ENCODE measurements at places on chromosomes 11 and 22.

- DNase-seq: no peak
These were observed 507.8 kb upstream of the CNTN5 start for GRCh38 chr11:98512938-98513337.

GRCh38 chr22:16854631-16855030, 29.4 kb upstream of the XKR3 start:
- DNase-seq: no peak

- peak; percentile 28 for DNase-seq
These were observed 52.0 kb downstream of the NRXN2 start for GRCh38 chr11:64670975-64671374.

GRCh38 chr22:46895753-46896152, 133.3 kb downstream of the TBC1D22A start:
- peak; percentile 53 for DNase-seq

GRCh38 chr11:26704249-26704648, 17.6 kb downstream of the SLC5A12 start:
- no peak for DNase-seq

DNA sequence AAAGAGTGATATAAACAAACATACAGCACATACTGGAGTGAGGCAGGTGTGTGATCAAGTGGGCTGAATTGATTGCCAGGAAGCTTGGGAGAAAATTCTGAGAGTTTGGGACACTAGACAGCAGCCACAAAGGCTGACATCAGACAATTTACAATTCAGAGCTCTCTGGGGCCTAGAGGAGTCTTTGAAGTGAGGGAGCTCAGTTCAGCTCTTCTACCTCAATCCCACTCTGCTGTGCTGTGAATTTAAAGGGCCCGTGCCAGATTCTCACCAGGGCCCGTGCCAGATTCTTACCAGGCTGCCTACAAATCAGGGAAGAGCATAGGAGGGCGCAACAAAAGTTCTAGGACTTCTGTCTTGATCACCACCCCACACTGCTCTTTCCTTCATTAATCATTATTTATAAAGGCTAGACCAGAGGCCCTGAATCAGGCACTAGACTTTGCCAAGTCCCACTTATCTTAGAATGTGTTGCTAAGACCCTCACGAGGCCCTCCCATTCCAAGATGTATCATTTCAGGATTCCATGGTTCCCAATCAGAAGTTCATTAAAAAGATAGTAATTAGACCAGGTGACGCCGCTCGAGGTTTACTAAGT, 112.4 kb downstream of the KIRREL3 start:
- no peak for DNase-seq

DNA sequence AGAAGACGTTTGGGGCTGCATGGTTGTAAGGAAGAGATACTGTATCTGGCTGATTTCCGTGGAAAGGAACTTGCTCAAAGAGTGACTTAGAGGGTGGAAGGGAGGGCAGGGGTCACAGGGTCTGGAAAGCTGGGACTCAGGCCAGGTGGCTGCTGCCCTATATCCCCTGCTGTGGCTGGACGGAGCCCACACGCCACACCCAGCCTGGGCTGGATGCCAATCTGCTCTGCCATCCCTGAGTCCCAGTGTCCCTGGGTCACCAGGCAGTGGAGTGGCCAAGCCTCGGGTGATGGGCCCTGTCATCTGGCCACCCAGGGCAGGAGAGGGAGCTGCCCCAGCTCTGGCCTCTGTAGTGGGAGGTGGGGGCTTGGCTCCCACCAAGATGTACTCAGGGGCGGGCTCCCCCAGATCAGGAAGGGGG, 26.5 kb upstream of the KRTAP5-7 start:
- DNase-seq: no peak

- DNase-seq: no peak
These were observed 20.0 kb downstream of the CD82 start for GRCh38 chr11:44585421-44585820.

GRCh38 chr11:123425367-123425766, 4.7 kb upstream of the GRAMD1B start:
- DNase-seq: no peak

- no peak for DNase-seq
These were observed 109.9 kb upstream of the CADM1 start for GRCh38 chr11:115613986-115614632.

DNA sequence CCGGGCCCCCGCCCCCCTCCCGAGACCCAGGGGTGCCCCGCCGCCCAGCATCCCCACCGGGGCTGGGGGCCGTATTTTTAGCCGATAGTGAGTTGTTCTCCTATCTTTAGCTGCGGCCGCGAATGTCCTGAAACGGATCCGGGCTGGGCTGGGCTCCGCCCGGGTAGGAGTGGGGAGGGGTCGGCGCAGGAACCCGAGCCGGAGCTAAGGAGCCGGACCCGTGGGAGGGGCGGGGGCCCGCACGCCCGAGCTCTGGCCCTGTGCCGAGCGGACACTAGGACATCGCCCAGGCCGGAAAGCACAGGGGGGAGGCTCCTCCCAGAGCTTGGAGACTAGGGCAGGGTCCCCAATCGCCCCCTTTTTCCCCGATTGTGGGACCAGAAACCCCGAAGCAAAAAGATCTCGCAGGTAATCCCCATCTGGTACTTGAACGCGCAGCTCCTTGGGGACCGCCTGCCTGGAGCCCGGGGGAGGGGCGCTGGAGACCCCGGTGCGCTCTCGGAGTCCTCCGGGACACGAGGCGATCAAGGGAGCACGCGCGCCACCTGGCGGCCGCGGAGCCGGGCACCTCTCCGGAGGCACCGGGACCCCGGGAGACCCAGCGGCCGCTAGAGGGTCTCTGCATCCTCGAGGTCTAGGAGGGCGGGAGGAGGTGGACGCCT, 669 bp downstream of the CDC42EP2 start:
- peak; percentile 83 for DNase-seq

GRCh38 chr11:36165621-36166397, 123.4 kb downstream of the COMMD9 start:
- DNase-seq: no peak

- DNase-seq: peak; percentile 60
These were observed at the start of gene TTLL12 for GRCh38 chr22:43186272-43187170. Gene TTLL12 (minus strand): TSS chr22:43187134. CDS start chr22:43187069, 65 bp downstream.

GRCh38 chr11:127789927-127790326, 789.4 kb upstream of the KIRREL3 start:
- DNase-seq: no peak

GRCh38 chr11:131763193-131763890, 392.9 kb downstream of the NTM start:
- no peak for DNase-seq

GRCh38 chr11:120221115-120221752, 10.4 kb downstream of the OAF start:
- DNase-seq: no peak

GRCh38 chr11:86514453-86514852, 139.8 kb downstream of the CCDC81 start:
- no peak for DNase-seq

- DNase-seq: no peak
These were observed 10.8 kb downstream of the TTLL12 start for GRCh38 chr22:43176090-43176489.

DNA sequence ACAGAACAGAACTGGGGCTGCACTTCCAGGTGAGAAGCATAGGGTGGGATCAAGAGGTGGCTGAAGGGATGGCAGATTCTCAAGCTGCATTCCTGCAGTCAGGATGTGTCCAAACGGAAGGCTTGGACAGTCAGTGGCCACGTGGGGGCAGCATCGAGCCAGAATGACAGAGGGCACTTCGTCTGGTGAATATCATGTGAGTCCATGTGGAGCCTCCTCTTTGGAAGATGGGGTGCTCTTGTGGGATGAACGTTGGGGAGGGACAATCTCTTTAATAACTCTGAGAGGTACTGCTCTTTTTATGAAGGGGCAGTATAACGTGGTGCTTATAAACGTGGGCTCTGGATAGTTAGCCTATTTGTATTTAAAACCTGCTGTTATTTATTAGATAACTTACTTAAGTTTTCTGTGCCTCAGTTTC, 154.9 kb upstream of the NAV2 start:
- DNase-seq: peak; percentile 76

GRCh38 chr22:19871845-19872778, 17.4 kb upstream of the GNB1L start:
- DNase-seq: no peak

DNA sequence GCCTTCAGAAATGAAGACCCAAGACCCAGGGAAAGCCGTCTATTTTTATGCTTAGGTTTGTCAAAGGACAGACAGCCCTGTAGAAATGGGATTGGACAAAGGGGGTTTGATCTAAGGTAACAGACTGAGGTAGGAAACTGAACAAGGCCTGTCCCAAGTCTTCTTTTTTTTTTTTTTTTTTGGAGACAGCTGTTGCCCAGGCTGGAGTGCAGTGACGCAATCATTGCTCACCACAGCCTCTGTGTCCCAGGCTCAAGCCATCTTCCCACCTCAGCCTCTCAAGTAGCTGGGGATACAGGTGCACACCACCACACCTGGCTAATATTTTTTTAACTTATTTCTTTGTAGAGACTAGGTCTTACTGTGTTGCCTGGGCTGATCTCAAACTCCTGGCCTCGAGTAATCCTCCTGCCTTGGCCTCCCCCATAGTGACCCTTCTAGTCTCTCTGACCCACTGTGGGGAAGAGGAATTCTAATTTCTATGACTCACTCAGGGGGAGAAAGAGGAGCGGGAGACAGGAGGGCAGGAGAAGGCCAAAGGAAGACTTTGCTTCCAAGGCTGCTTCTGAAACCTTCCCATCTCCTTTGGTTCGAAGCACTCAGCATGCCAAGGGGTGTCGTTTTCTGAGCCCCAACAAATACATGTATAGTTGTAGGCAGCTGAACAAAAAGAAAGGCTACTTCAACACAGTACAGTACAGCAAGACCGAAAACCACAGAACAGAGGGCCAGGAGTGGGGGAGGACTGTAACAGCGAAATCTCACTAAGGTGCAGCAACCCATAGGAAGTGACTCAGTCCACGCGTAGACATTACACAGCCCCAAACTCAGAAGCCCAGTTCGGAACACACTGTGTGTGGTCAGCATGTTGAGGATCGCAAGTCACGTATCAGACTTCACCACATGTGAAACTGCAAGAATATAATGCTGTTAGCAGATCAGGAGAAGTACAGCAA, 872 bp downstream of the TMA7B start:
- DNase-seq: peak; percentile 89

- no peak for DNase-seq
These were observed 1.8 kb upstream of the CDPF1 start for GRCh38 chr22:46251816-46252380.

DNA sequence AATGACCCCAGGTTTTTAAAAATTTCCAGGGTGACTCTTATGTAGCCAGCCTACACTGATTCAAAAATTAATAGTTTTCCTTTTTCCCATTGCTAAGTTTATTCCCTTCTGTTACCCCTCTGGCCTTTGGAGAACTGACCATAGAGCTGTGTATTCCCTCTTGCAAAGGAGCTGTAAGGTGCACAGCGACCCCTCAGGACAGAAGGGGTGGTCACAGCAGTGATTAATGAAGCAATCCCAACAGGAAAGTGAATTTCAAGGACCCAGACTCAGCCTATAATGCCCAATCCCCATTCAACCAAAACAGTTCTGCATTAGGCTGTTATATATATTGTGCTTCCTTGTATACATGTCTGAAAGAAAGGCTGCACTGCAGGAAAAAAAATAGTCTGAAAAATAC, 147.1 kb downstream of the WT1 start:
- no peak for DNase-seq

- DNase-seq: no peak
These were observed 10.1 kb upstream of the OR4A15 start for GRCh38 chr11:55357560-55358184.

DNA sequence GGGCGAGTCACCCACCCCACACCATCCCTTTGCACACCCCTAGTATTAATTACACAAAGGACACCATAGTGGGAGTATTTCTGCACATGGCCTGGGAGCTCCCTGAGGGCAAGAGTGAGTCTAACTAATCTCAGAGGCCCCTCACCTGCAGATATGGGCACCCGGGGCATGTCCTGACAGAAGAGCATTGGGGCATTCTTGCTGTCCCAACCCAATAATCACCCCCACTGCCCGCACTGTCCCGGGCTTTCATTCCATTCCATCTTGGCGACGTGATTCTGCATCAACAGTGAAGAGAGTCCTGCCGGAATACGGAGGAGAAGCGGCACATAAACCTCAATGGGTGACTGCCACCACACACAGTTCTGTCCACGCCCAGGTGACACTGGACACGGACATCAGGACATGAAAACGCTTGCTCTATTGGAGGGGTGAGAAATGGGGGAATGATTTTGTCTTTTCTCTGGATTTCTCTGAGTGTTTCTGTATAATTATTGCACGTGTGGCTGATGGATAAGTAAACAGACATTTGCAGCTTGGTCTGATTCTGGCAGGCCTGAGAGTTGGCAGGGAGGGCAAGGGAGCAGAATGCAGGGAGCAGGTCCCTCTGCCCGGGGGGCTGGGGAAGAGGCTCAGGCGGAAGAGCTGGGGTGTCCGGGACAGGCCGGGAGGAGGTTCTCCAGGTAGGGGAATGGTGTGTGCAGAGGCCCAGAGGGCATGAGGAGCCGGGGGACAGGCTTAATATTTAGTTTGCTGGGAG, 38.2 kb downstream of the SCUBE1 start:
- no peak for DNase-seq

DNA sequence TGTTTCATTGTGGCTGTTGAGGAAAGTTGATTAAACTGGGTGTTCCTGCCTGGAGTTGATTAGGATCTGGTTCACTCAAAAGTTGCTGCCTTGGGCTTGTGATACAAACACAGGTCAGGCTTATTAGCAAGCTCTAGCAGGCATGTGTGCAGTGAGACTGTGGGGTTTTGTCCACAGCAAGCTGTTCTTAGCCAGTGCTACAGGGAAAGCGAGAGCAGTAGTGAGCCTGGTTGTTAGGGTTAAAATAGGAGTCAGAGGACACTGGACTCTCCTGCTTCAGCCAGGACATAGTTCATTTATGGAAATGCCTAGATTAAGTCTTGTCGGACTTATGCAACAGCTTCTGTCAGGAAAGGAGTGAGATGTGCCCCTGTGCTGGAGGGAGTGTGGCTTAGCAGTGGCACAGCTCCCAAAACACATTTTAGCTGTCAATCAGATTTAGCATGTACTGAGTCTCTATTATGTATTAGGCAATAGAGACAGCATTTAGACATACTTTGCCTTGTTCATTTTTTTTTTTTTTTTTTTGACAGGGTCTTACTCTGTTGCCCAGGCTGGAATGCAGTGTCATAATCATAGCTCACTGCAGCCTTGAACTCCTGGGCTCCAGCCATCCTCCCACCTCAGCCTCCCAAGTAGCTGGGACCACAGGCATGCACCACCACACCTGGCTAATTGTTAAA, 8.7 kb downstream of the SNRPD3 start:
- DNase-seq: no peak

DNA sequence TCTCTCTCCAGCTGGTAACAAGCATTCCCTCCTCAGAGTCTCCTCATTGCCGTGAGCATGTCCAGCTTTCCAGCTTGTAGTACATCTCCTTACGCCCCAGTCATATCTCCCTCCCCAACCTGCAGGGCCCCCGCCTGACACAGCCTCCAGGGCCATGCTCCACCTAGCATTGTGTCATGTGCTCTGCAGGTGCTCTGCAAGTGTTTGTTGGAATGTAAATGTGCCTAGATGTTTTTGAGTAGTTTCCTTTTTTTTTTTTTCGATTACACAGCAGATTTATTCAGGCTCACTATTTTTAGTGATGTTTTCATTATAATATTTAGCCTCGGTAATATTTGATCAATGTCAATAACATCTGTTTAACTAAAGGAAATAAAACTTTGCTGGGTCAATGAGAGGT, 82.5 kb downstream of the NCAM1 start:
- DNase-seq: no peak

GRCh38 chr11:5204787-5205186, 4.3 kb upstream of the OR51V1 start:
- peak; percentile 71 for DNase-seq

Measured in K562 (cell line).